A549 (cell line): ENCODE measurements at places on chromosomes 11 and 22. TPM values are rescaled to one million over a fixed set of nuclear protein-coding genes. Genes with fewer than 3 reads are reported as not detected.

Gene MYRF
- 19.2 to 22.3 TPM (median 21.2 TPM) in 3 replicates for polyA plus RNA-seq

Gene GRM5
- 0.01 TPM in 2 of 3 replicates, not detected in the other for polyA plus RNA-seq

Gene FOLH1
- not detected in 3 replicates for polyA plus RNA-seq

DNA sequence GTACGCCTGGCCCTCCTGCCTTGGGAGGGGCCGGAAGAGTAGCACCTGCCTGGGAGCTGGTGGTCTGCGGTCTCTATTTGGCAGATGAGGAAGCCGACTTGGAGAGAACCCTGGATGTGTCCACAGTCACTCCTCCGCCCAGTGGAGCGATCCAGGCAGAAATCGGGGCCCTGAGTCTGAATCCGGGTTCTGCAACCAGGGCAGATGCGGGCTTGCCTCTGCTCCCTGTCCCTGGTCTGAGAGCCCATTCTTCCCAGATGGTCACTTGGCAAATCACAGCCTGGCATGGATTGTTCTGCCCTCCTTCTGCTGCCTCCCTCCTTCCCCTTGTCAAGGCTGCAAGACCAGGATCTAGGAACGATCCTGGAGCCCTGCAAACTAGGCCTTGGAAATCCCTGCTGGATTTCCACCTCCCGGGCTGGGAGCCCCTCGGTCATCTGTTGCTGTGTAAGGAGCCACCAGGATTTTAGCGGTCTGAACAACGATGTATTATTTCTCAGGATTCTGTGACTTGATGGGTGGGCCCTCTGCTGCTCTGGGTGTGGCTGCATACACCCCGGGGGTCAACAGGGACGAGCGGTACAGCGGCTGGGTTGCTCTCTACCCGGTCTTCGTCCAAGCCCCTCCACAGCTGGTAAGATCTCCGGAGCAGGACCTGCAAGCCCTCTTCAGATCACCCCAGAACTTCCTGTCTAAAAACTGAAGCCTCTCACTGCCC lies 2.0 kb upstream of the ASCL2 start:
- DNase-seq: no peak

DNA sequence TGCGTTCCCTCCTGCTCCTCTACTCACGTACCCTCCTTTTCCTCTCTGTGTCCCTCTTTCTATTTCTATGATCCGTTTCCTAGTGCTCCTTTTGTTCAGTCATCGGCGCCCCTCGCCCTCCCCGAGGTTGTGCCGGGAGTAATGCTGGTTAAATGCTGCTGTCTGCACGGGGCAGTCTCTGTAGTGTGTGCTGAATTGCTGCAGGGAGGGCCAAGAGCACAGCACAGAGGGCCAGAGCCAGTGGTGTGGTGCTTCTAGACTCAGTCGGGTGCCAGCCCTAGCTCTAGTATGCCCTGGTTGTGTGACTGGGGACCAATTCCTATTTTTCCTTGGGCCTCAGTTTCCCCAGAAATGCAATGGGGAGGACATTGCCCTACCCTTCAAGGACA lies 98.3 kb downstream of the PKNOX2 start:
- DNase-seq: no peak
